Stimulated activated CD4-positive, alpha-beta T cell treated with anti-CD3 and anti-CD28 coated beads, Interleukin-2, amount 100 ng/mL, for 24 hours (primary cell): ENCODE measurements at places on chromosomes 2 and 18.

GRCh38 chr2:91477731-91478672 is 2786.5 kb downstream of the RPIA start:
- DNase-seq = peak; percentile 24

GRCh38 chr2:165391791-165392190 is 77.7 kb upstream of the CSRNP3 start:
- no peak for DNase-seq

GRCh38 chr2:235063471-235063961 is 111.7 kb downstream of the SH3BP4 start:
- no peak for DNase-seq

- DNase-seq = no peak
These were observed 75.0 kb downstream of the SOCS6 start for GRCh38 chr18:70363861-70364260.

DNA sequence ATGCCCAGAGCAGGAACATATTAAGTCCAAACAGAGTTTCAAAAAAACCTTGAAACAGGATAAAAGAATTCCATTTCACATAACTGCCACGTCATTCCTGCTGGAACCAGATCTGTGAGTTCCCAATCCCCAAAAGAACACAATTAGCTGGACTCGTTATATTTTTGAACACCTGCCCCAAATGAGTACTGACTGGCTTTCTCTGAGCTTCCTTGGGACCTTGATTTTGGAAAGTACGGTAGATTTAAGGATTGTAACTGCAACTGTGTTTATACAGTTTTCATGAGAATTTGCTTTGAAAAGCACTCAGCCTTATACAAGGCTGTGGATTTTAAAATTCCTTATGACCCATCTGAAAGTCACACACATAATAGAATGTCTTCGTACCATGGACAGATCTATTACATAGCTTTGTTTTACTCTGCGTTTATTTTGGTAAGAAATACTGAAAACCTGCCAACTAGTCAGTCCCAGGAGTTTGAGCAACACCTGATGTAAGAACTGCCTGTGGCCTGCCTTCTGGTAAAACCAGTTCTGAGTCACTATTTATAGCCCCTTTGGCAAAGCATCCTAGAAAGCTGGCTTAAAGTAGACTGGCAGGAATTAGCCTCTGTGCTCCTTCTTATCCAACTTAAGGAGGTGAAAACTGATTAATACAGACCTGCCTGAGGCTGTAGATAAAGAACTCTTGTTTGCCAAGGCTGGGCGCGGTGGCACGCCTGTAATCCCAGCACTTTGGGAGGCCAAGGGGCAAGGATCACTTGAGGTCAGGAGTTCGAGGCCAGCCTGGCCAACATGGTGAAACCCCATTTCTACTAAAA is 48.1 kb downstream of the MERTK start:
- DNase-seq = no peak

- DNase-seq = no peak
These were observed 40.8 kb downstream of the KCMF1 start for GRCh38 chr2:85011747-85012146.
